NCI-H82 (cell line): ENCODE measurements at places on chromosomes 6 and 20.

GRCh38 chr6:109002051-109002697 lies 92.5 kb downstream of the SESN1 start:
- no peak for DNase-seq

- DNase-seq = peak; percentile 55
Measured at GRCh38 chr6:13453771-13454251, 33.6 kb downstream of the GFOD1 start.

- DNase-seq = no peak
Measured at GRCh38 chr20:53202777-53203176, 230.6 kb downstream of the TSHZ2 start.

DNA sequence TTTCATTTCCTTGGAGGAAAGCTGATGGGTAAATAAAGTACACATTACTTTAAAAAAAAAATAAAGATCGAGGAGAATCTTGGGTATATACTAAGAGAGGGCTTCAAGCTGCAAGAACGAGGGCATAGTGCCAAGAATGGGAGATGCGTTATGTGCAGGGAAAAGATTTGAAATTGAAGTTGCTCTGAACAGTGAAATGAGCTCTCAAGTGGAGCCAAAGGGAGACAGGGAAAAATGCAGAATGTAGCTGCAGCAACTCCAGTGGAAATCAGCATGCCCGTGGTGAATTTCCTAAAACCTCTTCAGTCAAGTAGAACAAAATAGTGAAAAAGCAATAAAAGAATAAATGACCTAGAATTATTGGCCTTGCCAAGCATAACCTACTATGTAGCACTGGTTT lies 11.4 kb upstream of the COL9A1 start:
- DNase-seq = no peak

DNA sequence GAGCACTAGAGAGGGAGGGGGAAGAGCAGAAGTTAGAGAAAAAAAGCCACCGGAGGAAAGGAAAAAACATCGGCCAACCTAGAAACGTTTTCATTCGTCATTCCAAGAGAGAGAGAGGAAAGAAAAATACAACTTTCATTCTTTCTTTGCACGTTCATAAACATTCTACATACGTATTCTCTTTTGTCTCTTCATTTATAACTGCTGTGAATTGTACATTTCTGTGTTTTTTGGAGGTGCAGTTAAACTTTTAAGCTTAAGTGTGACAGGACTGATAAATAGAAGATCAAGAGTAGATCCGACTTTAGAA lies 2.0 kb downstream of the ID4 start:
- DNase-seq = no peak

DNA sequence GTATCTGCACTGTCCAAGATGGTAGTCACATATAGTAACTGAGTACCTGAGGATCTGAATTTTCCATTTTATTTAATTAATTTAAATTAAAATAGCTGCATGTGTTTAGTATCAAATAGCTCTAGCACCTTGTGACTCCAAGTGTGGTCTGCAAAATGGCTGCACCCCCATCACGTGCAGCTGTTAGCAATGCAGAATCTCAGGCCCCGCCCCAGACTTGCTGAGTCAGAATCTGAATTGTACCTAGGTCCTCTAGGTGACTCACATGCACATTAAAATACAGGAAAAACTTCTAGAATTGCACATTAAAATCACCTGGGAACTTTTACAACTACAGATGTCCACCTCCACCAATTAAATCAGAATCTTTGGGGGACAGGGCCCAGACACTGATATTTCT lies 19.2 kb upstream of the FAM83C start:
- no peak for DNase-seq

- DNase-seq = no peak
Measured at GRCh38 chr6:27678469-27678868, 205.6 kb upstream of the ZNF184 start.

GRCh38 chr6:43386492-43386891 lies 17.0 kb upstream of the ZNF318 start:
- DNase-seq = peak; percentile 51

GRCh38 chr20:47875297-47876025 lies 90.2 kb upstream of the SULF2 start:
- no peak for DNase-seq

DNA sequence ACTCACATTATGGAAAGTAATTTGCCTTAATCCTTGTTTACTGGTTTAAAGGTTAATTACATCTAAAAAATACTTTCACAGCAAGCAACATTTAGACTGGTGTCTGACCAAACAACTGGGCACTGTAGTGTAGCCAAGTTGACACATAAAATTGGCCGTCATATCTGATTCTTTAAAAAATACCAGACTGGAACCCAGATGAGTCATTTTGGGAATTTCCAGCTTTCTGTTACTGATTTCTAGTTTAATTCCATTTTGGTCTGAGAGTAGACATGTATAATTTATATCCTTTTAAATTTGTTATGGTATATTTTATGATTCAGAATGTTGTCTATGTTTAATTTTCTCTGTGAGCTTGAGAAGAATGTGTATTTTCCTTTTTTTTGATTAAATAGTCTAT lies 44.1 kb downstream of the SCP2D1 start:
- DNase-seq = no peak

GRCh38 chr20:59837623-59838394 lies 95.6 kb downstream of the SYCP2 start:
- DNase-seq = no peak

GRCh38 chr6:8499540-8499939 lies 64.2 kb upstream of the SLC35B3 start:
- DNase-seq = peak; percentile 44

- no peak for DNase-seq
Measured at GRCh38 chr6:164276211-164276610, 861.7 kb downstream of the QKI start.

GRCh38 chr6:13038315-13038714 lies 290.0 kb downstream of the TBC1D7 start:
- no peak for DNase-seq
